ENCODE measurements at places on chromosomes 2 and 18. TPM values are rescaled to one million over a fixed set of nuclear protein-coding genes. Genes with fewer than 3 reads are reported as not detected.

DNA sequence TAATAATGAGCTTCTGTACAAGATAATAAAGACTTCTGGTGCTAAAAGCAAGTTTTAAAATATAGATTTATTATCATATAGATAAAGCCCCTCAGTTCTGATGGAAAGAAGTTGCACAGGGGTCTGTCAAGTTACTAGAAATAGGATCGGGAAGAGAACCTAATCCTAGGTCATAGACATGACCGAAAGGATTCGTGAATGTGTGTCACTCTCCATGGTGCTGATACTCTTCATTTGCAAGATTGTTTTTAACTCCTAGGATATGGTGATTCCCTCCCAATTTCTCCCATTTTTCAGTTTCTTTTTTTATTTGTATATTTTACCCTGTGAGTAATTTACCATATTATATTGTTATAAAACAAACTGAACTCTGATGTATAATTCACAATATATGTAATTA is 58.9 kb upstream of the CTNNA2 start:
- H3K27me3 ChIP-seq = no peaks in the 10 kb centered on the region
- H3K36me3 ChIP-seq = no peaks in the 10 kb centered on the region
- H3K4me3 ChIP-seq = no peak overlapping the region
- H3K27ac ChIP-seq = no peak overlapping the region
- DNase-seq = no peak

GRCh38 chr2:202933958-202934357 is 21.9 kb downstream of the CARF start:
- no peaks in the 10 kb centered on the region for H3K27me3 ChIP-seq
- no peaks in the 10 kb centered on the region for H3K4me1 ChIP-seq
- no peak overlapping the region for H3K4me3 ChIP-seq
- H3K27ac ChIP-seq = no peak overlapping the region
- no peaks in the 10 kb centered on the region for H3K36me3 ChIP-seq

The NEU2 gene
- not detected for total RNA-seq

DNA sequence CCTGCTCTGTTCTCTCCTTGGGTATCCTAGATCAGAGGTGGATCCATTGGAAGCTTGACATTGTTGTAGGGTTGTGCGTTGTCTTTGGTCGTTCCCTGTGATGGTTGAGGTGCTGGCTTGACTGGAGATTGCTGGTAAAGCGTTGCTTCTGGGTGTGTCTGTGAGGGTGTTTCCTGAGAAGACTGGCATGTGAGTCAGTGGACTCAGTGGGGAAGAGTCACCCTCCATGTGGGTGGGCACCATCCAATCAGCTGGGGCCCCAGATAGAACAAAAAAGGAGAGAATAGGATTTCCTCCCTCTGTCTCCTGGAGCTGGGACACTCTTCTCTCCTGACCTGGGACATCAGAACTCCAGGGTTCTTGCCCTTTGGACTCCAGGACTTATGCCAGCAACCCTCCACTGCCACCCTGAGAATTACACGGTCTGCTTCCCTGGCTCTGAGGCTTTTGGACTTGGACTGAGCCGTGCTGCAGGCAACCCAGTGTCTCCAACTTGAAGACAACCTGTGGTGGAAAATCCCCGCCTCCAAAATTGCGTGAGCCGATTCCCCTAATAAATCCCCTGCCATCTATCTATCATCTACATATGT is 14.8 kb upstream of the REEP1 start:
- H3K27ac ChIP-seq = no peak overlapping the region
- DNase-seq = peak; percentile 74
- H3K4me1 ChIP-seq = peaks cover 8% of the 10 kb centered on the region

- H3K4me1 ChIP-seq = no peaks in the 10 kb centered on the region
- H3K36me3 ChIP-seq = no peaks in the 10 kb centered on the region
- H3K4me3 ChIP-seq = no peak overlapping the region
- H3K27me3 ChIP-seq = no peaks in the 10 kb centered on the region
Observed at GRCh38 chr2:99698896-99699295, 209.1 kb upstream of the REV1 start.

DNA sequence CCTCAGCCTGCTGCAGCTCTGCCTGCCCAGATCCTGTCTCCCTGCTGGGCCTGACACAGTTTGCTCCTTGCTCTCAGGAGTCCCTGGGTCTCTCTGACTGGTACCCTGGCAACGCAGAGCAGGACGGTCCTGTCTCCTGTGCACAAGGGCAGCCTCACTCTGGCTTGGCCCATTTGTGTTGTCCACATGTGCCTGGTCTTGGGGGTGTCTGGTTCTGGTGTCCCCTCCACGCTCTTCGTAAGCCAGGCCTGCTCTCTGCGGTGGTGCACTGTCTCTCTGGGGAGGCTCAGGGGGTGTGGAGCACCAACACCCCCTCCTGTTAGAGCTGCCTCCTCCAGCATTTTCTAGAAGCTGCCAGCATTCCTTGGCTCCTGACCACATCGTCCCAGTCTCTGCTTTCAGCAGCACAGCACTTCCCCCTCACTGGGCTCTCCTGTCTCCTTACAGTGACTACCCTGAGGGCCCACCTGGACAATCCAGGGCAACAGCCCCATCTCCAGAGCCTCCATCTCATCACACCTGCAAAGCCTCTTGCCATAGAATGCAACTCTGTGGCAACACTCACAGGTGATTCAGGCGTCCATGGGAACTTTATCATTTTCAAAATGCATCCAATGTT is 235.6 kb upstream of the HS6ST1 start:
- no peak overlapping the region for H3K27ac ChIP-seq
- H3K4me3 ChIP-seq = no peak overlapping the region
- DNase-seq = no peak
- H3K36me3 ChIP-seq = no peaks in the 10 kb centered on the region
- no peaks in the 10 kb centered on the region for H3K27me3 ChIP-seq
- no peaks in the 10 kb centered on the region for H3K4me1 ChIP-seq

GRCh38 chr2:157228946-157229345 is 28.6 kb upstream of the GALNT5 start:
- no peak for DNase-seq
- H3K4me1 ChIP-seq = no peaks in the 10 kb centered on the region
- no peaks in the 10 kb centered on the region for H3K36me3 ChIP-seq
- no peak overlapping the region for H3K27ac ChIP-seq

- H3K36me3 ChIP-seq = no peaks in the 10 kb centered on the region
- peaks cover 5% of the 10 kb centered on the region for H3K4me1 ChIP-seq
- no peaks in the 10 kb centered on the region for H3K27me3 ChIP-seq
- no peak overlapping the region for H3K4me3 ChIP-seq
Observed at GRCh38 chr2:30362468-30363081, 84.5 kb upstream of the LCLAT1 start.

The MARCO gene
- total RNA-seq = 3.9 TPM

The RNU2-63P gene
- total RNA-seq = 1,585 TPM

GRCh38 chr2:43171789-43172188 is 54.6 kb downstream of the ZFP36L2 start:
- no peaks in the 10 kb centered on the region for H3K27me3 ChIP-seq
- peak overlapping the region; percentile 8 for H3K27ac ChIP-seq
- peak; percentile 47 for DNase-seq
- peaks cover 15% of the 10 kb centered on the region for H3K4me1 ChIP-seq
- H3K36me3 ChIP-seq = no peaks in the 10 kb centered on the region

GRCh38 chr18:60413944-60414547 is 41.5 kb upstream of the MC4R start:
- DNase-seq = no peak
- H3K4me3 ChIP-seq = no peak overlapping the region
- no peaks in the 10 kb centered on the region for H3K4me1 ChIP-seq
- no peaks in the 10 kb centered on the region for H3K27me3 ChIP-seq
- H3K36me3 ChIP-seq = no peaks in the 10 kb centered on the region

DNA sequence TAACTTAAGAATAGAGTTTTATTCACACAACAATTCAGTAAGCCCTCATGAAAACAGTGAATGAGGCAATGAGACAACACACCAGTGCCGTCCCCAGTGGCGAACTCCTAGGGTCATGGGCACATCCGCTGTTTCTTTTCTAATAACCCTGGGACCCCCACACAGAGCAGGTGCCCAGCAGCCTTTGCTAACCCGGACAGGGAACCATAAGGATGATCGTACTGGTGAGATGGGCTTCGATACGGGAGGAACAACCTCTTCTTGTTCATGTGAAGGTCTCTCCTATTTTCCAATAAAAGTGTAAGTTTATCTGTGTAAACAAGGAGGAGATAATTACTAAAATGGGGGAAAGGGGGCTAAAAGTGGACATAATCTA is 97.4 kb upstream of the MGAT4A start:
- H3K4me1 ChIP-seq = no peaks in the 10 kb centered on the region
- DNase-seq = no peak
- no peak overlapping the region for H3K4me3 ChIP-seq
- no peaks in the 10 kb centered on the region for H3K36me3 ChIP-seq
- H3K27ac ChIP-seq = no peak overlapping the region

DNA sequence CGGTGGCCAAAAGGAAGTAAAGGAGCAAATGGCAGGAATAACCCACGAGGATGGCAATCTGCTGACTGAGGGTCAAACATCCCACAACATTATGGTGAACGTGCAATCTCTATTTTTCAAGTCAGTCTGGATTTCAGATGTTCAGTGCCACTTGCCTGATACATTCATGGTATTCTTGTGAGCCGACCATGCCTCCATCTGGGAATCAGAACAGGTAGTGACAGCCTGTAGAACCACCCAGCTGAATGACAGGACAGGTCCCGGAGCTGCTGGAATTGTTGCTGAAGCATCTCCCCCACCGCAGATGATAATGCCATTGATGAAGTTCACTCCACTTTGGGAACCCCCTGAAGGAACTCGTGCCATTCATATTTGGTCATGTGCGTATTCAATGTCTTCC is 123.2 kb downstream of the CAPN13 start:
- H3K36me3 ChIP-seq = no peaks in the 10 kb centered on the region
- no peak overlapping the region for H3K27ac ChIP-seq
- H3K27me3 ChIP-seq = no peaks in the 10 kb centered on the region

GRCh38 chr18:48821845-48822244 is 128.9 kb downstream of the SMAD7 start:
- DNase-seq = no peak
- no peaks in the 10 kb centered on the region for H3K27me3 ChIP-seq
- no peak overlapping the region for H3K4me3 ChIP-seq
- H3K4me1 ChIP-seq = peaks cover 12% of the 10 kb centered on the region

DNA sequence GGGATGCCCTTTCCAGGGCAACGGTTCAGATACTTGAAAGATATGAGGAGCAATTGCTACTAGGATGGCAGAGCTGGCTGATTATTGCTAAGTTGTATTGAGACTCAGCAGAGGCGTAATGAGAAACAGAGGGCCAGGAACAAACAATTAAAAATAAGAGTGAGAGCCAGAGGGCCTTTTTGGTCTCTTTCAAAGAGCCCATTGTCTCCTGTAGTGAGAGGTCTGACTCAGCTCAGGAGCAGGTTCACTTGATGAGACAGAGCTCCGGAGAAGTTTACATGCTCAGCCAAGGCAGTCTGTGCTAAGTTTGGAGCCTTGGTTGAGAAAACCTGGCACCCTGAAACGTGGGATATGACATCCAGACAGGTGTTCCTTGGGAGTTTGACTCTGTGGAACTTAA is 303.9 kb upstream of the DLGAP1 start:
- no peak overlapping the region for H3K4me3 ChIP-seq
- no peaks in the 10 kb centered on the region for H3K4me1 ChIP-seq
- no peak for DNase-seq

- no peaks in the 10 kb centered on the region for H3K36me3 ChIP-seq
- H3K4me3 ChIP-seq = no peak overlapping the region
- H3K27me3 ChIP-seq = no peaks in the 10 kb centered on the region
- H3K27ac ChIP-seq = no peak overlapping the region
- no peaks in the 10 kb centered on the region for H3K4me1 ChIP-seq
Observed at GRCh38 chr2:72985891-72986683, 68.8 kb downstream of the EMX1 start.

The EIF2B4 gene
- total RNA-seq = 47.0 TPM

- H3K4me3 ChIP-seq = no peak overlapping the region
- no peaks in the 10 kb centered on the region for H3K27me3 ChIP-seq
- peaks cover 58% of the 10 kb centered on the region for H3K36me3 ChIP-seq
- no peak overlapping the region for H3K27ac ChIP-seq
- DNase-seq = peak; percentile 1
Observed at GRCh38 chr2:70988151-70988550, 6.5 kb downstream of the TEX261 start.

GRCh38 chr18:35609236-35609635 is 27.7 kb downstream of the GALNT1 start:
- H3K36me3 ChIP-seq = no peaks in the 10 kb centered on the region
- H3K27ac ChIP-seq = no peak overlapping the region
- H3K27me3 ChIP-seq = no peaks in the 10 kb centered on the region
- H3K4me3 ChIP-seq = no peak overlapping the region
- no peak for DNase-seq

- no peaks in the 10 kb centered on the region for H3K36me3 ChIP-seq
- H3K27me3 ChIP-seq = no peaks in the 10 kb centered on the region
- DNase-seq = no peak
- H3K4me1 ChIP-seq = no peaks in the 10 kb centered on the region
Observed at GRCh38 chr2:222039821-222040220, 259.0 kb downstream of the PAX3 start.

- H3K4me3 ChIP-seq = no peak overlapping the region
- H3K27me3 ChIP-seq = no peaks in the 10 kb centered on the region
- DNase-seq = no peak
- peaks cover 75% of the 10 kb centered on the region for H3K36me3 ChIP-seq
Observed at GRCh38 chr2:159409116-159409800, 122.8 kb upstream of the WDSUB1 start.

- H3K4me3 ChIP-seq = no peak overlapping the region
- no peak for DNase-seq
- H3K4me1 ChIP-seq = no peaks in the 10 kb centered on the region
- no peak overlapping the region for H3K27ac ChIP-seq
- no peaks in the 10 kb centered on the region for H3K27me3 ChIP-seq
Observed at GRCh38 chr2:151878655-151879563, 50.7 kb upstream of the ARL5A start.

The IL36G gene
- not detected for total RNA-seq

The INPP5D gene
- total RNA-seq = 11.6 TPM

- H3K4me3 ChIP-seq = no peak overlapping the region
- H3K27me3 ChIP-seq = no peaks in the 10 kb centered on the region
- H3K4me1 ChIP-seq = no peaks in the 10 kb centered on the region
- DNase-seq = peak; percentile 75
Observed at GRCh38 chr2:15425712-15426111, 135.4 kb downstream of the NBAS start.

The GRHL1 gene
- 1.5 TPM for total RNA-seq

The C2orf68 gene
- total RNA-seq = 26.1 TPM

The G6PC2 gene
- total RNA-seq = not detected

DNA sequence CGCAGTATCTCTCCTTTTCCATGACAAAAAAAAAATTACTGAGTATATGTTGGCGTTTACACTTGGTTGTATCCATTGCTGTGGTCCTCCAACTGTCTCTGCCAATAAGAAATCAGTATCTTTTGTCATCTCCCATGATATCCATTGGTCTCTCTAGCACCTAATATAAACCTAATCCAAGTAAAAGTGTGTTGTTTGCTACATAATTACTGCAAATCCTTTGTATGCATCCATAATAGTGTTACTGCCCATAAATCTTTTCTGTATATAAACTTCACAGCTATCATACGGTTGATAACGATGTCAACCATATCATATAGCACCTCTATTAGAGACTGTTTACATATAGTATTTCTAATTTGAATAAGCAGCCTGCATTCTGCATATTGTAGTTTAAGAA is 226.9 kb downstream of the AGPS start:
- H3K27ac ChIP-seq = no peak overlapping the region
- peaks cover 6% of the 10 kb centered on the region for H3K4me1 ChIP-seq
- H3K36me3 ChIP-seq = no peaks in the 10 kb centered on the region
- no peak for DNase-seq
- H3K4me3 ChIP-seq = no peak overlapping the region

Measured in Peyer's patch (tissue), 4 donors.